ENCODE measurements at places on chromosomes 2 and 18.

DNA sequence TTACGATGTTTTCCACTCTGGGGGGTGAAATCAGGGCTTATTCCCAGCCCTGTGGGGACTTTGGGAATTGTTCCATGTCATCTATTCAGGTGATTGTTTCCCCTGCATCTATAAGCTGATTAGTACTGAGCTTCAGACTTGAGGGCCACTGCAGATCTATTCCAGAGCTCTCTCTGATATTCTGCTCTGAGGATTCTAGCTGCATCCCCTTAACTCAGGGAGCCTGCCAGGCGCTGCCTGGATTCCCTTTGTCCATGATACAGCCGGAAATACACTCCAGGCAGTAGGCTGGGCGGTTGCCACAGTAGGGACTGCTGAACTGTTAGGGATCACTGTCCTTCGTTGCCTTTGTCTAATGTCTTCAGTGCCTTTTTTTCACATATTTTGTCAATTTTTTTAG, 31.3 kb downstream of the PTRHD1 start:
- no peak for DNase-seq

DNA sequence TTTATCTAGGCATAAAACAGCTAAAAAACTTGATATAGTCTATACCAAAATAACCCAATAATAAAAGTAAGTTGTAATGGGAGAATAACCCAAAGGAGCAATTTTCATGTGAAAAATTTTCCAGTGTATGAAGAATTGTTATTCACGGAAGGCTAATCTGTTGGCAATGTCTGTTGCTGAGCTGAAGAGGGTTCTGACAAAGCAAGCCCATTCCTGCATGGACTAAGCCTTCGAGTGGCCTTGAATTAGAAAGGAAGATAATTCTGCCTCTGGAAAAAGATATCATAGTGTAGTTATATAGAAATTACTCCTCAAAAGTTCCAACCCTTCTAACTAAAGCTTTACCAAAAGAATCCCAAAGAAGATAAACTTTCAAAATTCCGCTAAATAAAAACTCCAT, 101.5 kb downstream of the MAP2 start:
- DNase-seq = no peak

DNA sequence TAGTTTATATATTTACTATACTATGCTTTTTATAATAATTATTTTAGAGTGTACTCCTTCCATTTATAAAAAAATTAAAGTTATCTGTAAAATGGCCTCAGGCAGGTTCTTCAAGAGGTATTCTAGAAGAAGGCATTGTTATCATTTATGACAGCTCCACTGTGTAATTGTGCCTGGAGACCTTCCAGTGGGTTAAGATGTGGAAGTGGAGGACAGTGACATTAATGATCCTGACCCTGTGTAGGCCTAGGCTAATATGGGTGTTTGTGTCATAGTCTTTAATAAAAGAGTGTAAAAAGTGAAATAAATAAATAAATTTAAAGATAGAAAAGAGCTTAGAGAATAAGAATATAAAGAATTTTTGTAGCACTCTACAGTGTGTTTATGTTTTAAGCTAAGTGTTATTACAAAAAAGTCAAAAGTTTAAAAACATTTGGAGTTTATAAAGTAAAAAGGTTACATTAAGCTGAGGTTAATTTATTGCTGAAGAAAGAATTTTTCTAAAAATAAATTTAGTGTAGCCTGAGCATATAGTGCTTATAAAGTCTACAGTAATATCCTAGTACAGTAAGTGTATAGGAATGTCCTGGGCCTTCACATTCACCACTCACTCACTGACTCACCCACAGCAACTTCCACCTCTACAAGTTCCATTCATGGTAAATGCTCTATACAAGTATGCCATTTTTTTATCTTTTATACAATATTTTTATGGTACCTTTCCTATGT, 190.0 kb upstream of the SESTD1 start:
- DNase-seq = peak; percentile 15

DNA sequence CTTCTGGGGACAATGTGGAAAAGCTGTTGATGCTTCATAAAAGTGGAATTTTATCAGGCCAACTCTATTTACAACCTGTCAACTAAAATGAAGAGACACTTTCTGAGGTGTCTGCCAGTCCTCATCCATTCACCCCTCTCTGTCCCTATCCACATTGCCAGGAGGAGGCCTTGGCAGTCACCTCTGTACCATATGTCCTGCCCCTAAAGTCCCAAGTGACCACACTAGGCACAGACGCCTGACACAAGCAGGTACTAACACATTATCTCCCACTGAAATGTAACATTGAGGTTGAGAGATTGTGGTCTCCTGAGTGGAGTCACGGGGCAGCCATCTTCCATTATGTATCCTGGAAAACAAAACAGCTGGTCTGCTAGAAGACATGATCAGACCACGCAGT, 71.4 kb downstream of the OSBPL1A start:
- DNase-seq = no peak
